ENCODE measurements at places on chromosomes 2 and 18.

DNA sequence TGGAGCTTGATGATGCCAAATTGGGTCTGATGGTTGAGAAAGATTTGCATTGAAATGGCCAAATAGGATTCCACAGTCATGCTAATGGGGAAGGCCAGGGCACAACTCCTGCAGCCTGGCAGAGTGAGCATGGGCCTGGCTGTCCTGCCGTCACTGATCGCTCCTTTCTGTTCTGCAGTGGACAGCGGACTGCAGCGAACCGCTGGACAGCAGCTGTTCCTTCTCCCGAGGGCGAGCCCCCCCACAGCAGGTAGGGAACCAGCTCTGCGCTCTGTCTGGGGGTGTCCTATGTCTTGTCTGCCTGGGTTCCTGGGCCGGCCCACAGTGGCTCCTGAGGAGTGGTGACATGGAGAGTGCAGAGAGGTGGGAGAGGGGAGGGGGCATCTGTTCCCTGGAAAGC, 97.6 kb downstream of the CTIF start:
- DNase-seq = no peak

- DNase-seq = no peak
These were observed 330.5 kb downstream of the ETAA1 start for GRCh38 chr2:67727623-67728022.

DNA sequence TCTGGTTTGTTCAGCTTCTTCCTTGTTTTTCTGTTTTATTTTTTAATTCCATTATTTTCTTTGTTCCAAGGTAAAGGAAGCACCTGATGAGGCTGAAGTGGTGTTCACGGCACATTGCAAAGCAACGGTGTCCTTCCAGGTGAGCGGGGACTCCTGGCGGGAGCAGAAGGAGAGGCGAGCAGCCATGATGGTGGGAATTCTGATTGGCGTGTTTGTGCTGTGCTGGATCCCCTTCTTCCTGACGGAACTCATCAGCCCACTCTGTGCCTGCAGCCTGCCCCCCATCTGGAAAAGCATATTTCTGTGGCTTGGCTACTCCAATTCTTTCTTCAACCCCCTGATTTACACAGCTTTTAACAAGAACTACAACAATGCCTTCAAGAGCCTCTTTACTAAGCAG, 88.4 kb downstream of the DDX18 start:
- no peak for DNase-seq

DNA sequence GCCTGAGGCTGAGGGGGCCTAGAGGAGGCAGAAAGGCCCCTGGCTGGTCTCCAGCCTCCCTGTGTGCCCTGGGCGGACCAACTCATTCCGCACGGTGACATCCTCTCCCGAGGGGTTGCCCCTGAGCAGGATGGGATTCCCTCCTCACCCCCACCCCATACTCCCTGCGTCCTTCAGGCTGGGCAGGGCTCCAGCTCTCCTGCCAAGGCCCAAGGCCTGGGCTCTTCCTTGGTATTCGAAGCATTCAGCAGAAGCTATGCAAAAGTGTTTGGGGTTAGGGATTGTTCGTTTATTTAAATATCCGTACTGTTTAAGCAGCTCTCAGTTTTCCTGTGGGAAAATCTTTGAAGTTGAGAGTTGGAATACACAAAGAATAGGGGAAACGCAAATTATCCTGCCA, 113.1 kb upstream of the RAB12 start:
- DNase-seq = no peak

DNA sequence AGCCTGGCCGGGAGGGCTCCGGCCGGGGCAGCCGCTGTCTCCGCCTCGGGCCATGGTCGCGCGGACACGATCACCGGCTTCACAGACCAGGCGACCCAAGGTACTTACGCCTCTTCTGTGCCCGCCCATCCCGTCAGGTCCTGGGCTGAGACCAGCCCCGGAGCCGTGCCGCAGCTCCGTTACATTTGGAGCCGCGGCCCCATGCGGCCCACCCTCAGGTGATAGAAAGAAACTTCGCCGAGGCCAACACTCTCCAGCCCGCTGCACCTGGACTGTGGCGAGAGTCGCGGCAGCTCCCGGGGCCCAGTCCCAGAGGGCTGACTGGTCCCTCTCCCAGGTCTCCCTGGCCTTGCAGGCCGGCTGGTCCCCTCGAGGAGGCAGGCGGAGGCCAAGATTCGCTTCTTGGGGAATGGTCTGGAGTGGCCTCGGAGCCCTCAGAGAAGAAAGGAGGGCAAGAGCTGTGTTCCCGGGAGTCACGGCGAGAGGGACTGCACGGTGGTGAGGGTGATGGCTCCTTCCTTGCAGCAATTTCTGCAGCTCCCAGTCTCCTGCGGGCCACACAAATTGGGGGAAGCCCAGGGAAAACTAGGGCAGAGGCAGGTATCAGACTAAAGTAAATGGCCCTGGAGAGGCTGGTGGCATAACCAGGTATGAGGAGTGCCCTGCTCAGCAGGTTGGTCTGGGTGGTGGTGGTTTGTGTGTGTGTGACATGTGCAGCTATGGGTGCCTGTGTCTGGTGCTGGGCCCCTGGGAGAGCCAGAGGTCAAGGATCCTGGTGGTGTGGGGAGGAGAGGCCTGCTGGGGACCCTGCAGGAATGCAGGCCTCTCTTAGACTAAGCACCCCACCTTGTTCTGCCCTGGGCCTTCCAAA, 822 bp downstream of the GDF7 start:
- DNase-seq = no peak

DNA sequence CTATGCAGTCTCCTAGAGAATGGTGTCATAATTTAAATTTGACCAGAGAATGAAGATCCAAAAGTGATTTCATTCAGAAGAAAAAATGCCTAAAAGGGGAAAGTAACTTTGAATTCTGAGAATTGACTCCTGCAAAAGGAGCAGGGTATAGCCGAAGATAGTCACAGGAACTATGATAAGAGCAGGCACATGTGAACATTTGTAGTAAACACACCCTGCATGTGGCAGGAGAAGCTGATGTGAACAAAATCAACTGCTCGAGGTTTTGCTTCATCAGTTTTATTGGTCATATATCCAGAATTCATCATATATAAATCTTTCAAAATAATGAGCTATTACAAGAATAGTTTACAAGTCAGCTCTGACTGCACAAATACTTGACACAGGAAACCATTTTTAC, 14.0 kb downstream of the MCFD2 start:
- no peak for DNase-seq

DNA sequence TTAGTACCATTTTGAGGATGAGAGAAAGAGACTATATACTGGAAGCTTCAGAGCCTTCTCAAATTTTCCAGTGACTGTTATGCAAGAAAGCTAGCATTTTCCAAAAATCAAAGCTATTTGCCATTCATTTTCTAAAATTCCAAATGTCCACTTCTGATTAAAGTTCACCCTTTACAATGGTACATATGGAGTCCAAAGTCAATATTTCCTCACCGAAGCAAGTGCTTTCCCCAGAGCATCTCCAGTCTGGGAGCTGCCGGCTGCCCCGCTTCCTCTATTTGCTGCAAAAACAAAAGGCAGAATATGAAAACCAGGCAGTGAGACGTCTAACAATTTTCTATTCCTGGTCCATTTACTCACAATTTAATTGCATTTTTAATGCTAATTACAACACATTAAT, 302.0 kb upstream of the CCDC68 start:
- no peak for DNase-seq

DNA sequence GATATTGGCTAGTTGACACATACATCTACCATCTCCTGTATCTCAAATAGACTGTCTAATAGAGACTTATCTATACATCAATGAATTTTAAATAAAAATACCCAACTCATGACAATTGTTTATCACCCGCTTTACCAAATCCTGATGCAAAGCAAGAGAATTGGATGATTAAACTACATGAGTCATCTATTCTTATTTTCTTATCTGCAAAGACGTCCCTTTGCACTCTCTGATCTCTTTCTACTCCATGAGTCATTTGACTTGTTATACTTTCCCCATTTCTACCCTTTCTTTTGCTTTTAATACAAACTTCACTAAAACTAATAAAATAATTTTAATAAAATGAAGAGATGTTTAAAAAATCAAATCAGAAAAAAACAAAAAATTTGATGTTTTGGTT, 261.7 kb upstream of the MAP2 start:
- DNase-seq = no peak

DNA sequence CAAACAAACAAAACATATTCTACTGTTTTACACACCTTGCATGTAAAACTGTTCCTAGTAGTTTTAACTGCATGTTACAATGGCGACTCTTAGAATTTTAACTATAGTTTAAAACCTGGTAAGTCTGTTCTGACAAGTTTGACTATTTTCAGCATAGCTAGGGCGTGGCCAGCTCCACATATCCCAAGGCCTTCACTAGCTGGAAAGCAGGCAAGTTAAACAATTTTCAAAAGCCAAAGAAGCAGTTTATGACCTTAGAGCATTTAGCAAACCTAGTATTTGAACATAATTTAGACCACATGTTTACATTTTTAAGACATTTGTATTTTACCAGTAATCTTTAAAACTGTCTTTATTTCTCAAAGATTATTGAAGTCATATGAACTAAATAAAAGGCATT, 402.8 kb upstream of the SYT4 start:
- no peak for DNase-seq

DNA sequence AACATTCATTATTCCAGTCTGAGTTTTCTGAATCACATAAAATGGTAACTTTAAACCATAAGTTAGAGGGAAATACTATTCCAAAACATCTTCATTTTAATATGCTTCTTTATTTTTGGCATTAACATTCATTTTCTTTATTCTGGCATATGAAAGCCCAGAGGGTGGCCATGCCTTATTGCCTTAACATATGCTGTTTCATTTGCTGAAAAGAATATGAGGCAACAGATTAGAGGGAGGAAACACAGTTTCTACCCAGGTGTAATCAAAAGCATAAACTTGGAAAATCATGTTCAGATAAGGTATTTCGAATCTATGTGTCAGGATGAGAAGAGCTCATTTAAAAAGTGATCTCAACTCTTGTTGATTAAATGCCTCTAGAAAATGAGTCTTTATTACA, 379.9 kb upstream of the DSEL start:
- no peak for DNase-seq

GRCh38 chr2:212903413-212903812, 248.0 kb downstream of the IKZF2 start:
- DNase-seq = no peak

DNA sequence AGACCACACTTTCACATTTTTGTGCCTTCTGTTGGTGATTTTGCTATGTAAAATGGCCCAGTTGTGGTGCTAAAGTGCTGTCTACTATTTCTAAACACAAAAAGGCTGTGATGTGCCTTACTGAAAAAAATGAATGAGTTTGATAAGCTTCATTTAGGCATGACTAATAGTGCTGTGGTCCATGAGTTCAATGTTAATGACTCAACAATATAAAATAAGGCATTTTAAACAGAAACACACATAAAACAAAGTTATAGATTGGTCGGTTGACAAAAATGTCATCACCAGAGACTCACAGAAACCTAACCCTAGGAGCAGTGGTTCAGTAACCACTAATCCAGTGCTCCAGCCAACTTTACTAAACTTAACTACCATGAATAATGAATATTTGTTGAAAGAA, 160.0 kb downstream of the DNAH6 start:
- DNase-seq = no peak

- DNase-seq = no peak
These were observed 1.3 kb downstream of the CDCA7 start for GRCh38 chr2:173355866-173356508.

- no peak for DNase-seq
These were observed 27.5 kb downstream of the INSIG2 start for GRCh38 chr2:118115761-118116160.

GRCh38 chr2:149858901-149859634, 271.5 kb upstream of the MMADHC start:
- DNase-seq = no peak

DNA sequence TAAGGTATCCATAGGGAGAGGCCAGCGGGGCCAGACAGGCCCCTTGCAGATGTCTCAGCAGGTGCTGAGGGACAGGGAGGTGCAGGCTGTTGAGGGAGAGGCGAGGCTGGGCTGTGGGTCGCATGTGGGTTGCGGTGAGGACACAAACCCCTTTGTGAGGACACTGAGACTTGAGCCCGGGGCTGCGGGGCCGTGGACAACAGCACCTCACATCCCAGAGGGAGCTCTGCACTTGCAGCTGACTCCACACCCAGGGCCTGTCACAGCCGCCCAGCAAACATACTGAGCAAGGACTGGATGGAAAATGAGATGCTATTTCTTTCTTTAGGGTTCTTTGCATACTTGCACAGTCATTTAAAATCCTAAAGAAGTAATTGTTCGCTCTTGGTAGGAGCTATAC, 95.3 kb upstream of the NFATC1 start:
- no peak for DNase-seq

GRCh38 chr18:5979971-5980457, 84.7 kb upstream of the TMEM200C start:
- no peak for DNase-seq

- no peak for DNase-seq
These were observed 218.4 kb upstream of the VRK2 start for GRCh38 chr2:57828221-57828620.

DNA sequence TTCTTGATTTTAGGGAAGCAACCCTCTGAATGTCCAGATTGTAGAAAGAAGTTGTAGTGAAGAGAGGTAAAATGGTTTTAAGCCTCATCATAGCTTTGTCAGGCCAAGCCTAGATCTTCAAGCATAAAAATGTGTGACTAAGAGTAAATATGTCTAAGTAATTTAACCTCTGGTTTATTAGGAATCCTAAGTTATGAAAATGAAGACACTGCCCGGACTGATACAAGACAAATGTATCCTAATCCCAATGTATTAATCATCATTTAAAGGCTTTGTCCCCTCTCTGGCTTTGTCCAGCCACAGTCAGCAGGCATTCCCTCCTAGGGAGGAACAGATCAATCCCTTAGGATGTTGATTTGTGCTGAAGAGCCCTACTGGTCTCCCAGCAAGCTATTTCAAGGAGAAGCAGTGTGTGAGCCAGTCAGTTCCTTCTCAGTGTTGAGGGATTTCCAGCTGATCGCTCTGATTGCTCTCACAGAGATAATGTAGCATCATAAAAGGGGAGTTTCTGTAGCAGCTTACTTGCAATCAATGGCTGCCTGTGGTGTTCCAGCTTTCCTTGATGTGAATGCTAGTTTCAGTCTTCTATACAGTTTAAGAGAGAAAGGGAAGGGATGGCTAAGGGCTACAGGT, 796.1 kb downstream of the EPHA4 start:
- DNase-seq = no peak

- DNase-seq = no peak
These were observed 214.6 kb upstream of the LRRTM1 start for GRCh38 chr2:80519121-80519643.

DNA sequence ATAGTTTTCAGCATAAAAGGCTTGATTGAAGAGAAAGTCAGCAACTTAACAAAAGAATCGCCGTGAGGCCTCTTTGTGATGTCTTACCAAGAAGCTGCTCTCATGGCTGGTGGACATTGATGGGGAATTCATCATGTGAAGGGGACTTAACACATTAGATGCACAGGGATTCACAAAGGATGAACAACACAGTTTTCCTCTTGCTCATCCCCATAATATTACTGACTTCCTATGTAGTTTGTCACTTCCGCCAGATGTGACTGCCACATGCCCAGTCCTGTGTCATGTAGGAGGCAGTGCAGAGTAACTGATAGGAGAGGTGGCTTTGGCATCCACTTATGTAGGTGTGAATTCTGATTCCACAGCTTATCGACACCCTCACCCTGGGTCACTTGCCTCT, 232.6 kb upstream of the LYPD1 start:
- DNase-seq = no peak
